NCI-H1417 treated with DMSO at 0.1 percent for 48 hours (cell line): ENCODE measurements at places on chromosomes 7 and 10.
A peak's percentile ranks its signal among the peaks of the same experiment; 100 is the strongest.

DNA sequence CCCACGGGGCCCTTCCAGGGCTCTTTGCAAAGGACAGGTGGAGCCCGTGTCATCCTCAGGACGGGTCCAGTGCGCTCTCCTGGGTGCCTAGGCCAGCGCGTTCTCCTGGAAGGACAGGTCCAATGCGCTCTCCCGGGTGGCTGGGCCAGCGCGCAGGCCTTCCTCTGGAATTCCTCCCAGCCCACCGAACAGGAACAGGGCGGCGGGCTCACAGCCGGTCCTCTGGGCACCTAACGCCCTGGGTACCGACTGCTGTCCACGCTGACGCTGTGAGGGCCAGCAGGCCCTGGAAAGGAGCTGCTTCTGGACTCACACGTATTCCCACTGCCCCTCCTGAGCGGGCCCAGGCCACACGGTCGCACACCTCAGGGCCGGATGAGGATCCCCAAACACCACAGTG, 49.3 kb downstream of the STK32C start:
- no peak for DNase-seq

GRCh38 chr7:90579181-90579688, 16.9 kb upstream of the CDK14 start:
- DNase-seq = no peak

DNA sequence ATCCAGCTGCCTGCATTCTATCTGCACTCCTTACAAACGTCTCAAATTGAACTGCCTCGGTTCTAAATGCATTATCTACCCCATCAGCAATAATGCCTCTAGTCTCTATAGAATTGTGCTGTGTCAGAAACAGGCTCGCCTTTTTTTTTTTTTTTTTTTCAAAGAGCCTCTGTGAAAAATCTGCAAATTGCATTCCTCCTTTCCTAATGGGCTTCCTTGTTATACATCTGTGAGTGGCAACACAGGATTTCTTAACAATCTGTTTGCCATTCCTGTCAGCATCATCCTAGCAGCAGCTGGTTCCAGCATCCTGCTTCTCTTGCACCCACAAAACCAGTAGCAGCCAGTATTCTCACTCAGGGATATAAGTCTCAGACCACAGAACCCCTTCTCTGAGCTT, 413.5 kb upstream of the SEMA3D start:
- no peak for DNase-seq

DNA sequence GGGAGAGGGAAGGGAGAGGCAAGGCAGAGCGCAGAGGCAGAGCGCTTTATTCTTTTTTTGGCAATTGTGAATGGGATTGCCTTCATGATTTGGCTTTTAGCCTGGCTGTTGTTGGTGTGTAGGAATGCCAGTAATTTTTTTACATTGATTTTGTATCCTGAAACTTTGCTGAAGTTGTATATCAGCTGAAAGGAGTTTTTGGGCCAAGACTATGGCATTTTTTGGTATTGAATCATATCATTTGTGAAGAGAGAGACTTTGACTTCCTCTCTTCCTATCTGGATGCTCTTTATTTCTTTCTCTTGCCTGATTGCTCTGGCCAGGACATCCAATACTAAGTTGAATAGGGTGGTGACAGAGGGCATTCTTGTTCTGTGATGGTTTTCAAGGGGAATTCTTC, 291.3 kb downstream of the REEP3 start:
- no peak for DNase-seq

DNA sequence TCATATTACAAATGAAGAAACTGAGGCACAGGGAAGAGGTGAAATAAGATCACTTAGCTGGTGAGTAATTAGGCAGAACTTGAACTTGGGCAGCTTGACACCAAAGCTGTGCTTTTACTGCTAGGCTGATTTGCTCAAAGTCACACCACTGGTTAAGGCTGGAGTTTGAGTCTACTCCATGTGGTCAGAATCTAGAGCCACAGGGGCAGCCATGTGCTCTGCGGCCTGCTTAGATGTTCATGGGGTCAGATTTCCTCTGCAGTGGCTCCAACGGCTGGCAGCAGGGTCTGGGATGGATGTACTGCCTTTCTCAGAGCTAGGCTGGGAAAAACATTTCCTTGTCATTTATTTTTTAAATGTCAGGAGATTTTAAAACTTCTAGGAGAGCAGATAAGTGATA, 417.5 kb downstream of the KCNMA1 start:
- no peak for DNase-seq

GRCh38 chr7:124777268-124777667, 11.7 kb upstream of the GPR37 start:
- DNase-seq = no peak

DNA sequence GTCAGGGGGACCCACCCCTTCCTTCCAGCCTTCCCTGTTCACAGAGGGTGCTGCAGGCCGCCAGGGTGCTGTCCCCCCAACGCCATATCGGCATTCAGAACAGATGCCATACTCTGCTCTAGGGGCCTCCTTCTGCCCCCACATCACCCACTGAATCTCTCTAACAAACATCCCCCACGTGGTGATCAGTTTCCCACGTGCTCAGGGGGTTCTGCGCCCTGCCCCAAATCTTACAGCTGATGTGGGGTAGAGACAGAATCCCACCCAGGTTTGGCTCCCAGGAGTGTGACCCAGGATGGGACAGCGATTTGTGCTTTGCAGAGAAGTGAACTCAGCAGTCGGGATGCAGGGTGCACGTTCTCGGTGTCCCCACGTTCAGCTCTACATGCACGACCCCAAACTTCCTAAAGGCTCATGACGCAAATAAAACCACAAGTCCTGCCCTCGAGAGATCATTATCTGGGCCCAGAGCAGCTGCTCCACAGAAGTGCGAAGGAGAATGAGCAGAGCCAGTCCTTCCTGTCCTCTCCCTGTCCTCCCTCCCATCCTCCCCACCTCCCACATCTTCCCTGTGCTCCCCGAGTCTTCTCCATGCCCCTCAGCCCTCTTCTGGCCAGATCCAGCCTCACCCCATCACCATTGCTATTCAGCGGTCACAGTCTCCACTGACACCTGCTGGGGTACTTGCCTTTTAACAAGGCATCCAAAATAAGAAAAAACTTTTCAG, 423.4 kb downstream of the DNAJB6 start:
- DNase-seq = no peak

DNA sequence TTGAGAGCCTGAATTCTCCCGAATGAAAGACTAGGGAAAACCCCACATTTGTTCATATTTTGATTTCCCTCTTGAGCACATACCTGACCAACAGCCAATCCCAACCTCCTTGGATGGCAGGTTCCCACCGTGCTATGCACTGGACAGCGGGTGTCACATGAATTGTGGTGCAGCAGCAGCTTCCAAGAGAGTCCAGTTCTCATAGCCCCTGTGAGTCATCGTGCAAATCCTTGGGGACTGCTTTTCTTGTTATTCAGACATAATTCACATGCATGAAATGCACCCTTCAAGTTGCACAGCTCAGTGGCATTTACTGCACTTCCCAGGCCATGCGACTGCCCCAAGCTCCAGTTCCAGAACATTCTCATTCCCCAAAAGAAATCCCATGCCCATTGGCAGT, 67.8 kb upstream of the PPP2R2D start:
- no peak for DNase-seq

GRCh38 chr10:104353325-104354048, at the start of gene CFAP58:
Gene CFAP58, plus strand, starts transcription at chr10:104353833. Its CDS starts 65 bp downstream, at chr10:104353898.
- peak; percentile 58 for DNase-seq

DNA sequence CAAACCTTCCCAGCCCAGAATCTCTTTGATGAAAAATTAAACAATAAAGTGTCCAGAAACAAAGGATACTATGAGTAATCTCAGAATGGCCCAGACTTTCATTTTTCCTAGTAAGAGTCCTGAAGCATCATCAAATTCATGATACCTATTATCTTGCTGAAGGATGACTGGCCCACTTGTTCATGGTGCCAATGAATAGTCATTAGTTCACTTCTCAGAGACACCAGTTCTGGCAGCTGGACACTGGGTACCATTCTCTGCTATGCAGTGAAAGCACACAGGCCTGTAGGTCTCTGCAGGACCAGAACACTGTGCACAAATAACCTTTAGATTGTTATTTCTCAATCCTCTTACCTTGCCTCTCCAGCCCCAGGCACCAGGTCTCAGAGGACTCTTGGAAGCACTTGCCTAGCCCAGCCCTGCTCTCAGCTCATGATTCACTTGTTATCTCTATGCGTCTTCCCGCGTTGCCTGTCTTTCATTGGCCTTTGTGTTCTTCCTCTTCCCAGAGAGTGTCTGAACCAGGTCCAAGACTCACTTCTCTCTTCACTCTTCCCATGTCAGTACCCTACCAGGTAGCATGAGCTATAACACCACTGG, 98.1 kb upstream of the AGBL3 start:
- no peak for DNase-seq

DNA sequence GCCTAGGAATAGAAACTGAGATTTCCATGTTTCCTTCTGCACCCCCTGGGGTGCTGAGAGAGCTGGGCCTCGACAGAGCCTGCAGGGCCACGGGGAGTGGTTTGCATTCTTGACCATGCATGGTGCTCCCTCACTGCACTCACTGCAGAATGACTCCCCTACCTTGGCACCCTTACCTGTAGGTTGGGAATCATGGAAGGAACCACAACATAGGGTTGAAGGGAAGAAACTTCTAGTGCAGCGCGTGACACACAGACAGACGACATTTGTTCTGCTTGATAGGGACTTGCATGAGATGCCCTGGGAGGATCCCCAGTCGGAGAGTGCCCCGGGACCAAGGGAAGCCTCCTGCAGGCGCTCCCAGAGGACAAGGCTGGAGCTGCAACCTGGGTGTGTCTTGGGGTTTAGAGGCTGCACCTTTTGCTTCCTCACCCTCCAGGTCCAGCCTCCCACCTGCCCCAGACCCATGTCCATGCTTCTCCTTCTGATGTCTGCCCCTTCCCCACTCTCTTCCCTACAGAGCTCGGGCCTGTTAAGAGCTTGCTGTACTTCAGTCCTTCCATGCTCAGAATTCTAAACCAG, 245.2 kb downstream of the ABCA13 start:
- no peak for DNase-seq
